Globus pallidus (tissue), 1 donor: ENCODE measurements at places on chromosomes 11 and 22.
A peak's percentile ranks its signal among the peaks of the same experiment; 100 is the strongest.

GRCh38 chr11:61056571-61056970 lies 45.7 kb upstream of the CD5 start:
- DNase-seq = no peak

- DNase-seq = no peak
Observed at GRCh38 chr11:8263109-8263768, 439 bp downstream of the LMO1 start.

DNA sequence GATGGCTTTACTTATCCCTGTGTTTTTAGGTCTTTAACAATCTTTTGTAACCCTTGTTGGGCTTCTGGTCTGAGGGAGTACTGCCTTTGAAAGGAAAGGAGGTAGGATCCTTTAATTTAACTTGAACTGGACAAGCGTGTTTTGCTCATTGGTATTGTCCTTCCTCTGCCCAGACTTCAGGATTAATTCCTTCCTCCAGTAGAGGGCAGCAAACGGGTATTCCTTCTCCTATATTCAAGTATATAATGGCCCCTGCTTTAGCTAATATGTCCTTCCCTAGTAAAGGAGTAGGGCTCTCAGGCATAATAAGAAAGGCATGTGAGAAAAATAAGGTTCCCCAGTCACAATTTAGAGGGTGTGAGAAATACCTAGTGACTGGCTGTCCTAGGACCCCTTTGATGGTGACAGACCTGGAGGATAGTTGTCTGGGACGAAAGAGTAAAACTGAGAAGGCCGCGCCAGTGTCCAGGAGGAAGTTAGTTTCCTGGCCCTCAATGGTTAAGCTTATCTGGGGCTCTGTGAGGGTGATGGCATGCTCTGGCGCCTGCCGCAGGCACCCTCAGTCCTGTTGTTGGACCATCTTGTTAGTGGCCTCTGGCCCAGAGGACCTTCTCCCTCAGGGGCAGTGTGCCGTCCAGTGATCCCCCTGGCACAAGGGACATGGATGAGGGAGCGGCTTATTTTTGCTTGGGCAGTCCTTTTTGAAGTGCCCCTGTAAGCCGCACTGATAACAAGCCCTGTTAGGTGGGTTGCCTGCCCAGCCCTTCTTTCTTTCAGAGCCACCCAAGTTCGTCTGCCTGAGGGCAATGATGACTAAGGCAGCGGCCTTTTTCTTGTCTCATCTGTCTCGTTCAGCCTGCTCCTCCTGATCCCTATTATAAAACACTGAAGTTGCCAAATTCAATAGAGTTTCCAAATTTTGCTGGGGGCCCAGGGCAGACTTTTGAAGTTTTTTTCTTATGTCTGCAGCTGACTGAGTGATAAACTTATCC lies 51.8 kb downstream of the C11orf71 start:
- DNase-seq = peak; percentile 71

DNA sequence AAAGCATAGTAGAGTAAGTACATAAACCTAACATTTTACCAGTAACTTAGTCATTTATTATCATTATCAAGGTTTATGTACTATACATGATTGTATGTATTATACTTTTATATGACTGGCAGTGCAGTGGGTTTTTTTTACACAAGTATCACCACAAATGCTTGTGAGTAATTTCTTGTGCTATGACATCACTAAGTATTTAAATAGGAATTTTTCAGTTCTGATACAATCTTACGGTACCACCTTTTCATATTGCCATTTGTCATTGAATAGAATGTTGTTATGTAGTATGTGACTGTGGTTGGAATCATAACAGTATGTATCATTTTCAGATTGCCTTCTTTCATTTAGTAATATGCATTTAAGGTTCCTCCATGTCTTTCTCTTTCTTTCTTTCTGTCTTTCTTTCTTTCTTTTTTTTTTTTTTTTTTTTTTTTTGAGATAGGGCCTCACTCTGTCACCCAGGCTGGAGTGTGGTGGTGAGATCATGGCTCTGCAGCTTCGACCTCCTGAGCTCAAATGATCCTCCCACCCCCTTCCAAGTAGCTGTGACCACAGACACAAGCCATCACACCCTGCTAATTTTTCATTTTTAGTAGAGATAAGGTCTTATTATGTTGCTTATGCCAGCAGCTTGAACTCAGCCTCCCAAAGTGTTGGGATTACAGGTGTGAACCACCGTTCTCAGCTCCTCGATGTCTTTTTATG lies 18.6 kb downstream of the ATM start:
- DNase-seq = no peak

- no peak for DNase-seq
Observed at GRCh38 chr11:35230388-35230787, 91.4 kb downstream of the CD44 start.

DNA sequence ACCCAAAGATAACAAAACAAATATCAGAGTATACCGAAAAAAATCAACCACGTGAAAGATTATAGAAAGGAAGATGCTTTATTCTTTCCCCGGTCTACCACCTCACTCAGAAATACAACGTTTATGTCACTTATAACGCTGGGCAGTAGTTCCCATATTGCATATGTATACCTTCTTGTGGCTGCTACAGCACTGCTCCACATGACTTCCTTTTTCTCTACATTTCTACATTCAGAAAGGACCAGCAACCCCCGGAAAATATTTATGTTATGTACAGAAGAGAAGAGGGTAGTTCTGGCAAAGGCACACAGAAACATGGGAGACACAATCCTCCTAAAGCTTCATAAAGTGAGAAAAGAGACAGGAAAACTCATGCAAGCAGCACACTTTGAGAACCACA lies 56.8 kb downstream of the MTMR2 start:
- DNase-seq = no peak

- no peak for DNase-seq
Observed at GRCh38 chr11:10640308-10640707, 53.2 kb downstream of the IRAG1 start.

GRCh38 chr11:2443881-2444820 lies at the start of gene TRPM5:
TSS of gene TRPM5 (minus strand) at chr11:2444514. CDS start at chr11:2423036, 21,478 bp downstream.
- DNase-seq = no peak

GRCh38 chr11:76248210-76248609 lies 41.9 kb upstream of the WNT11 start:
- DNase-seq = no peak
